ENCODE measurements at places on chromosomes 6 and 20. TPM values are rescaled to one million over a fixed set of nuclear protein-coding genes. Genes with fewer than 3 reads are reported as not detected.

Gene OR2B6
- not detected for total RNA-seq

Gene HUS1B
- 0.43 TPM for total RNA-seq

Gene MKKS
- 4.7 TPM for total RNA-seq

Gene MLIP
- total RNA-seq, result 0.32 TPM

Gene NHLRC1
- 2.2 TPM for total RNA-seq

Gene MEI4
- total RNA-seq, result not detected

Gene OVOL2
- total RNA-seq, result not detected

Gene BMP7
- not detected for total RNA-seq

Gene SUMO4
- total RNA-seq, result 1.6 TPM

Gene ZNF165
- 0.52 TPM for total RNA-seq

Gene THBS2
- total RNA-seq, result 213 TPM

Gene BPIFB2
- not detected for total RNA-seq

Gene AK9
- 3.2 TPM for total RNA-seq

Gene VGLL2
- total RNA-seq, result not detected

Gene IP6K3
- not detected for total RNA-seq

Gene DPPA5
- total RNA-seq, result not detected

Gene NMBR
- not detected for total RNA-seq

Gene BAK1
- 6.3 TPM for total RNA-seq

Gene SS18L1
- 8.0 TPM for total RNA-seq

Gene ADTRP
- total RNA-seq, result 2.2 TPM

Gene TNFRSF6B
- 0.52 TPM for total RNA-seq

Gene NKAPL
- total RNA-seq, result 2.0 TPM

Gene RAB44
- total RNA-seq, result under 0.01 TPM

Gene TNNC2
- 6.7 TPM for total RNA-seq

Gene EFCAB8
- total RNA-seq, result under 0.01 TPM

Gene ASCC3
- total RNA-seq, result 60.4 TPM

Gene TRIM15
- not detected for total RNA-seq

Gene CFB
- 56.8 TPM for total RNA-seq

Gene TINAG
- not detected for total RNA-seq

Gene FOXQ1
- 2.2 TPM for total RNA-seq

Gene RCAN2
- 0.09 TPM for total RNA-seq

Gene FAM209B
- total RNA-seq, result not detected

Gene EBF4
- total RNA-seq, result 0.16 TPM

Gene CST1
- total RNA-seq, result not detected

Gene MLN
- not detected for total RNA-seq

Gene TNFRSF21
- total RNA-seq, result 19.2 TPM

Gene HTR1B
- total RNA-seq, result not detected

Gene CALHM6
- not detected for total RNA-seq

Gene PDYN
- total RNA-seq, result not detected

Gene CDH4
- total RNA-seq, result 0.32 TPM

Gene ADGB
- not detected for total RNA-seq

Gene FKBP5
- 1.7 TPM for total RNA-seq

Gene ENPP1
- 5.6 TPM for total RNA-seq

Gene EPPIN
- not detected for total RNA-seq

Gene ADA
- total RNA-seq, result 9.4 TPM

Gene B3GALT4
- total RNA-seq, result 13.6 TPM

Gene ISM1
- total RNA-seq, result under 0.01 TPM

Gene POPDC3
- 4.9 TPM for total RNA-seq

All from bronchial smooth muscle cell (primary cell).